ENCODE measurements at places on chromosomes 16 and 17.

- no peak for DNase-seq
Measured at GRCh38 chr17:41737680-41738023, 3.2 kb upstream of the HAP1 start.

GRCh38 chr16:78591682-78592103 lies 492.2 kb downstream of the WWOX start:
- no peak for DNase-seq

DNA sequence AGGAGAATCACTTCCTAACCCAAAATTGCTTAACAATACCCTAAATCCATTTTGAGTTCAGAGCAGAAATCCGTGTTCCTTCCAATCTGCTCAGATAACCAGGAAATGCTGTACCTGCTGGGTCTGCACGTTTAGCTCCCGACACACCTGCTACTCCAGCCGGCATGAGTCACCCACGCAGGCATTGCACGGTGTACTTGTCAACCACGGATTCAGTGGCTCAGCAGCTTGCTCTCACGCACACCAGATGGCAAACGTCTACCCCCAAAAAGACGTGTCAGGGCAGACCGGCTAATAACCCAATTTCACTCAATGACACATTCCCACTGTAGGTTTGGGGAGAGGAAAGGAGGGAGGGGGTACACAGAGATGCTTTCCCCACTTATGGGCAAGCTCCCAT lies 468.1 kb downstream of the SOX9 start:
- DNase-seq = no peak

DNA sequence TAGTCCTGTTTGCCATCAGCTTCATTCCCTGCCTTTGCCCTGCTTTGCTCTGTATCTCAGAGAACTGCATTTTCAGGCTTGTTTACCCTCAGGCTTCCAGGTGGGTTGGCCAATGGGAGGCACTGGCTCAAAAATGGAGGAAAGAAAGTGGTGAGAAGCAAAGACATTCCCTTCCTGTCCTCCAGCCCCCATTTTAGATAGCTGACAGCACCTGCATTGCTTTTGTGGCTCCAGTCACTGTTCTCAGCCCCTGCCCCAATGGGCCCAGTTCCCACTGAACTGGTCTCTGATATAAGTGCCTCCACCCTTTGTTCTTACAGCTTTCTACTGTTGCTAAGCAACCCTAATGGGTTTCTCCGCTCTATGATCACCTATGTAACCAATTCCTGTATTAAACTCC lies 19.4 kb upstream of the SDK2 start:
- no peak for DNase-seq

- DNase-seq = no peak
Measured at GRCh38 chr17:74677558-74678466, 34.9 kb downstream of the CD300LF start.

GRCh38 chr16:52781005-52781630 lies 234.2 kb upstream of the TOX3 start:
- no peak for DNase-seq
